ENCODE measurements at places on chromosomes 4 and X.

DNA sequence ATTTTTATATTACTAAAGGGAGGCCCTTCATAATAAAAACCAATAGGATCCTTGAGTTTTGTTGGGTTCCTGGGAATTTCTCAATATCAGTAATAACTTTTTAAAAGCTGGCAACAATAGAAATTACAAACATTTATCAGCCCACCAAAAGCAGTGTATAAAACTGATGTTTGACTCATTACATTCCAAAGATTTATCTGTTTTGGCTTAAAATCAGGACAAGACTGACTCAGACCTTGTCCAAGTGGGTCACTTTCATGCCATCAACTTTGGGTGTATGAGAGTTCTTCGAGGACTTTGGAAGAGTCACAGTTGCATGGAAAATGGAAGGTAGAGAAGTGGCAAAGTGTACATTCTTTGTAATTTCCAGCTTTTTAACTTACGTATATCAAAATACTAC lies 102.8 kb downstream of the FRMPD4 start:
- no peak for DNase-seq

GRCh38 chr4:94350095-94350494 lies 7.5 kb upstream of the HPGDS start:
- no peak for DNase-seq

DNA sequence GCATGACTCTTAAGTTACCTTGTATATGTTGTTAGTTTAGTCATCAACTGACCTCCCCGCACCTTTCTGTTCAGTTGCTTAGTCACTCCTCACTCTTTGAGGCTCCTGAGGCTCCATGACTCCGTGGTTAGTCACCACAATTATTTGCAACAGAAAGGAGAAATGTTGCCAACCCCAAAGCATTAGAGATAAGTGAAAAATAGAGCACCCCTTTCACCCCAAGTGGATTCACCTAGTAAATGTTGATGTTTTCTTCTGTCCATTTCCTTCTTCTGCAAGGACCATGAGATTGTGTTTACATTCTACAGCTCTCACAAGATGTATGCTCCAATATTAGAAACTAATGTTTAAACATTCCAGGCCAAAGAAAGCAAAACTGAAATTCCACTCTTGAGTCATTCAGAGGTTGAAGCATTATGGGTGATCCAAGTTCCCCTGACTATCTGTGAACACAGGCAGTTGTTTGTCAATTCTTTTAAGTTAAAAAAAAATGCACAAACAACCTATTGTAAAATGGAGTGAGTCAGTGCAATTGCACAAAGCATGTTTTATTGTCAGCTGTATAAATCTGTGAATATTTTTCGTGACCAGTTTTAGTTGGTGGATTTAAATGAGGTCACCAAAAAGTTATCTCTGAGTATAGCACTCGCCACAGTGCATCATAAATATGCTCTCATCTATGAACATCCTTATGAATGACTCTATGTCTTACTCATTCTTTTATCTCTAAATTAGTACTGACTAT lies 552.4 kb upstream of the MAGEB2 start:
- DNase-seq: no peak

DNA sequence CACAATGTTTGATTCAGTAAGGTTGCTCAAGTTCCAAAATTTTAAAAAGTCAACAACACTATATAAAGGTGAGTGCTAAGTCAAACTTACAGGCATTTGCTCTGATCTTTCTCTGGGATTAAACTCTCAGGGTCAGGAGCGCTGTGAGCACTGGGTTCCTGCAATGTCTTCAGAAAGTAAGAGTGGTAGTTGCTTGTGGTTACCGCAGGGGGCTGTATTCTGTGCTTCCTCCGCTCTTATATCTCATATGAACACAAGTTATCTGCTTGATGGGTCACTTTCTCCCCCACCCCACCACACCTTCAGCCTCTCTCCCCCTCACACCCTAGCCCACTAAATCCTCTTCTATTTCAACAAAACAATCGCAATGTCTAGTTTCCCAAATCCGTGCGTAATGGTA lies 116.4 kb upstream of the IGSF1 start:
- no peak for DNase-seq

GRCh38 chrX:155112171-155112570 lies 40.9 kb downstream of the BRCC3 start:
- DNase-seq: no peak

DNA sequence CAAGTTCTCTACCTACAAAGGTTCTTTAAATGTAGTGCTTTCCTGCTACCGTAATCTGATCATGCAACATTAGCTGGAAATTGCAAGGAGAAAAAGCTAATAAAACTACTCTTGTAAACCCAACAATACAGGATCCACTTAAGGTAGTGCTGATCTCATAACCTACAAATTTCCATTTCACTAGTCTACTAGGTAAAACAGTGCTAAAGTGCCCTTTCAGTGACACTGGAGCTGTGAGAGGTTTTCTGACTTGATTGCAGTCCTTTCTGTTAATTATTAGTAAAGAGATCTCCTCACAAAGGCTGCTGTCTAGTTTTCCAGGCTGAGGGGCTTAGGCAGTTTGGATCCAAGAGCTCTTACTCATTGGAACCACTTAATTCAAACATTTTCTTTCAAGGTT lies 1118.7 kb downstream of the SH3BGRL start:
- no peak for DNase-seq

- no peak for DNase-seq
Measured at GRCh38 chrX:107845625-107846024, 20.0 kb downstream of the MID2 start.

DNA sequence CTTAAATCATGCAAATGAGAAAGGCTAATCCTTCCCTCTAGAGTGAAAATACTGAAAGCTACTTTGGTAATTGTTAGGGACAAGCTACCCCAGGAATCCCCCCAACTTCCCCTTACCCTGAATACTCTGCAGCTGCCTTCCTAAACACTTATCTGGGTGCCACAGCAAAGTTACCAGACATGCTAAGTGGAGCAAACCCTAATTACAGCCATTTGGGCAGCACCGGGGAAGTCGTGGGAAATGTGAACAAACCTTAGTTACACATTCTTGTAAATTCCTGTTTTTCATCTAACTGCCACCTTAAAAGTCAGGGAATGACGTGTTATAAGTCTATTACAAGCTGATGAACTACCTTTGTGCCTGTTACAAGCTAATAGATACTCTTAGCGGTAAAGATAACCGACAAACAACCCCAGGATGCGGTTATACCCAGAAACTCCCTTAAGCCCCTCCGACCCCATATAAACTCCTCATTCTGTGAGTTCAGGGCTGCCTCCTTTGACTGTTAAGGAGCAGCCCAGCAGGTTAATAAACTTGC lies 66.0 kb upstream of the PLAC8 start:
- DNase-seq: no peak

DNA sequence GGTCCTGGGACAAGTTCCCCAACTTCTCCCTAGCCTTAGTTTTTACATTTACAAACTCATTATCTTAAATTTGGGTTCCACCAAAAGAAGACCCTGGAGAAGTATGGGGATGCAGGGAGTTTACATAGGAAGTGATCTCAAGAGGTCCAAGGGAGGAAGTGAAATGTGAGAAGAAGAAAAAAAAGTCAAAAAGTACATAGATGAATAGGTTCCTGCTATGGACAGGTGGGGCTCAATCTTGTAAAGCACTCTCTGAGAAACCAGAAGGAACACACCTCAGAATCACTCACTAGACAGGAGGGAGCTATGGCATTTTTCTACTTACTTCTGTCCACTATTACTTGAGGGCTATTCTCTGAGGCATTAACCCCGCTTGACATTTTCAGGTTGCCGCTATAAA lies 56.6 kb downstream of the ARHGAP6 start:
- no peak for DNase-seq

- DNase-seq: no peak
Measured at GRCh38 chrX:72271812-72272211, 5.2 kb downstream of the RPS4X start.

DNA sequence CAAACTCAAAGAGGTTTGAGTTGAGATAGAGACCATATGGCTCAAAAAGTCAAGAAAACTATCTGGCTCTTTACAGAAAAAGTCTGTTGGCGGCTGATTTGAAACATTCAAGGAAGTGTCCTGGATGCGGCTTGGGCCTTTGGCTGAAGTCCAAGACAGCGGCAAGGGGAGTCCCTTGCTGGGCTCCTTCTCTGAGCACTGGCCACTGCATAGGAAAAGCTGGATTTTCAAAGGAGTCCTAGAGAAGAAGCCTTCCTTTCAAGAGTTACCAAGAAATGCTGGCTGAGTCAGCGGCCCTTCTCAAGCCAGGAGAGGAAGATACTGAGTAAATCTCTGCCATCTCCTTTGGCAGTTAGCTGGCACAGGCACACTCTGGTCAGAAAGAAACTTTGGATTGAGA lies 12.1 kb downstream of the APLN start:
- peak; percentile 10 for DNase-seq

GRCh38 chrX:111869639-111870034 lies 6.3 kb upstream of the TRPC5OS start:
- peak; percentile 3 for DNase-seq

GRCh38 chr4:71216316-71216959 lies 122.4 kb upstream of the SLC4A4 start:
- no peak for DNase-seq

GRCh38 chr4:8241211-8241779 lies 28.3 kb upstream of the HTRA3 start:
- no peak for DNase-seq

GRCh38 chrX:64182208-64182607 lies 23.3 kb downstream of the AMER1 start:
- DNase-seq: no peak

GRCh38 chr4:35725131-35725530 lies 519.2 kb downstream of the ARAP2 start:
- DNase-seq: peak; percentile 16

DNA sequence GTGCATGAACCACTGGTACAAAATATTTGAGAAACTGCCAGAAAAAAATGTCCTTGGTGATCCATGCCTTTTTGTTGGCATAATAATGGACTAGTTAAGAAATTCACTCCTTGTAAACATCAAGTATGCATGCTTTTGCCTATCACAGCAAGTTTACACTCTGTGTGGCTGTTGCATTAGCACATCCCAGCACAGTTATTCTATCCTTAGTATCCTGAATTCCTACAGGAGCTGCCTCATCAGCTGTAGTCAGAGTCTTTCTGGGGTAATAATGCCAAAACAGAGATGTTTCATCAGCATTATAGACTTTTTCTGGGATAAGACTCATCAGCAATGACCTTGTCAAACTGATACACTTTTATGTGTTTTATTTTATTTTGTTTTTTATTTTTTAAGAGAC lies 82.8 kb downstream of the CHIC2 start:
- no peak for DNase-seq

- no peak for DNase-seq
Measured at GRCh38 chr4:26524011-26524410, 33.7 kb upstream of the CCKAR start.

GRCh38 chr4:25215511-25215910 lies 18.3 kb upstream of the PI4K2B start:
- no peak for DNase-seq

- no peak for DNase-seq
Measured at GRCh38 chrX:9745417-9746115, 20.1 kb downstream of the GPR143 start.

GRCh38 chr4:11626066-11626465 lies 197.4 kb upstream of the HS3ST1 start:
- DNase-seq: no peak

- no peak for DNase-seq
Measured at GRCh38 chr4:138393886-138394610, 151.9 kb upstream of the SLC7A11 start.

DNA sequence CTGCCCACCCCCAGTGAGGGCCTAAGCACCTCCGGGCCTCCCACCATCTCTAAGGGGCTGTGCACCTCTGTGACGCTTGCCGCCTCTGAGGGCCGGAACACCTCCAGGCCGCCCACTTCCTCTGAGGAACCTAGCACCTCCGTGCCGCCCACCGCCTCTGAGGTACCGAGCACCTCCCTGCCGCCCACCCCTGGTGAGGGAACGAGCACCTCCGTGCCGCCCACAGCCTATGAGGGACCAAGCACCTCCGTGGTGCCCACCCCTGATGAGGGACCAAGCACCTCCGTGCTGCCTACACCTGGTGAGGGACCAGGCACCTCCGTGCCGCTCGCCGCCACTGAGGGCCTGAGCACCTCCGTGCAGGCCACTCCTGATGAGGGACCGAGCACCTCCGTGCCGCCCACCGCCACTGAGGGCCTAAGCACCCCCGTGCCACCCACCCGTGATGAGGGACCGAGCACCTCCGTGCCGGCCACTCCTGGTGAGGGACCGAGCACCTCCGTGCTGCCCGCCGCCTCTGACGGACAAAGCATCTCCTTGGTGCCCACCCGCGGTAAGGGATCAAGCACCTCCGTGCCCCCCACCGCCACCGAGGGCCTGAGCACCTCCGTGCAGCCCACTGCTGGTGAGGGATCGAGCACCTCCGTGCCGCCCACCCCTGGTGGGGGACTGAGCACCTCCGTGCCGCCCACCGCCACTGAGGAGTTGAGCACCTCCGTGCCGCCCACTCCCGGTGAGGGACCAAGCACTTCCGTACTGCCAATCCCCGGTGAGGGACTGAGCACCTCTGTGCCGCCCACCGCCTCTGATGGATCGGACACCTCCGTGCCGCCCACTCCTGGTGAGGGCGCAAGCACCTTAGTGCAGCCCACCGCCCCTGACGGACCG lies 977 bp downstream of the MAGEE1 start:
- DNase-seq: no peak

DNA sequence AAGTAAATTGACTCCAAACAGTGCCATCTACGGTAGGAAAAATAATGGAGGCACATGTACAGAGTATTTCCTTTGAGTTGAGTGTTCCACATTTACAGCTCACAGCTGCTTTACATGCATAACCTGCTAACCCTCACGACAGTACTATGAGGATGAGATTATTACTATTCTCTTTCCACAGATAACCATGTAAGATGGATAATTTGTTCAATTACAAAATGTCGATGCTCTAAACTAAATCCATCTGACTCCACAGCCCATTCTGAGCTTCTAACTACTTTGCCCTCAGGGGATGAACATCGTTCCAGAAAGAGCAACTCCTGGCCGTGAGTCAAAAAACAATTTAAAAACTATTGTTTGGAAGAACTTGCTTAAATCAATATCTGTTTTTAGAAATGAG lies 330.4 kb upstream of the NWD2 start:
- DNase-seq: no peak

DNA sequence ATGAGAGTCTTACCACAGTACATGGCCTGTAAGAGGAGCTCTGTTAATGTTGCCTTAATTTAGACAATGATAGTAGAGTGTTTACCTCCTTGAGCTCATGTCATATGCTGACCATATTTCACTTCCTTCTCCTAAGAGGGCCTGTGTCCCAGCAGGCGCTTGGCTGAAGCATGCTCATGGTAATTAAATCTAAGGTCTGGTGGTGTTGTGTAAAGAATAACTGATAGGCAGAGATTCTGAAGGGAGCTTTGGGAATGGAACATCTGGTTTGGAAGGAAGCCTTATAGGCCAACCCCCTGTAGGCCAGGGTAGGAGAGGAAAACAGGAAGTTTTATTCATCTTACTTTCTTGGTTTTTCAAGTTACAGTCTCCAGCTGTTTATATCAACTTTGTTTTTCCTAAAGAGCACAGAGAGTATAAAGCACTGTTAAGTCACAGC lies 300.2 kb downstream of the USP46 start:
- DNase-seq: no peak

GRCh38 chr4:73068491-73069337 lies 802 bp downstream of the COX18 start:
- peak; percentile 43 for DNase-seq

Data from AML-193 (cell line).